ENCODE measurements at places on chromosomes 2 and 18.

DNA sequence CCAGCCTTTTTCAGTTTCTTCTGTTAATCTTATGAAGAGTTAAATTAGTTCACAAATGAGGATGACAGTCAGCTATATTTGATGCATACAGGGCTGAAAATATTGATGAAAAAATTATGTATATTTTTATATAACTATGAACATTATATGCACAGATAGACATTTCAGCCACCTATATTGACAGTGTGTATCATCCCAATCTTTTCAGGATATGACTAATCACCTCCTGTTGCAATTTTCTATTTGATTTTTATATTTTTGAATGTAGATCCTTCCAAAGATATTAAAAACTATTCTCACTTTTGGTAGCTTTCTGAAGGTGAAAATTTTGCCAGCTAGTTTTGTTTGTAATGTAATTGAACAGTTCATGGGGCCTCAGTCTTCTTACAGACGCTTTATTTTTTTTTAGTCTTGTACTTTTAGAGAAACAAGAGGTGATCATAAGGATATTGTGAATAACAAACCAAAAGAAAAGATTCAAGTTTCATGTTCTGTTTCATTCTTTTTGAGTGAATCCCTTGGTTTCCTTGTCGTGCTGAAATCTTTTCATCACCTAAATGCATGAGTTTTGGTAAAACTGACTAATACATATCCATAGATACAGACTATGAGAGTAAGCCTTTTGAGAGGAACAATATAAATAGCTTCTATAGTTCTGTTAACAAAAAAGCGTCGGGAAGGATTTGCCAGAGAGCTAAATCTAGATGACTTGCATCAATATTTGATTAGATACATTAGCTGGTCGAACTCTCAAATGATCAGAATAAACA lies 123.1 kb downstream of the ARHGAP15 start:
- no peak for DNase-seq

- no peak for DNase-seq
Observed at GRCh38 chr18:51011709-51012108, 18.3 kb upstream of the SMAD4 start.

DNA sequence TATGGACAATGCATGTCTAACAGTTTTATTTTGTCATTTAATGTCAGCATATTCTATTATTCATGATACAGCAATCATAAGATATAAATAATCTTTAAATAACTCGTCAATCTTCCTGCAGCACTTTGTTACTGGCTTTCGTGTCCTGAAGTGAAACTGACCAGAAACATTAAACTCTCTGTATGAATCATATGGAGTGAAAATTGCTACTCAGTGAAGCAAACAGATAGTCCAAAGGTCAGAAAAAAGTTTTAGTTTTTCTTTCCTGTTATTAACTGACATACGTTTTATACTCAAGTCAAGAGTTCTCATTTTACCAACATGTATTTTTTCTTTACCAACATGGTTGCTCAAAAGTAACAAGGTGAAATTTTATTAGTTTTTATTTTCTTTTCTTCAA lies 106.8 kb upstream of the GALNT5 start:
- DNase-seq = peak; percentile 6

DNA sequence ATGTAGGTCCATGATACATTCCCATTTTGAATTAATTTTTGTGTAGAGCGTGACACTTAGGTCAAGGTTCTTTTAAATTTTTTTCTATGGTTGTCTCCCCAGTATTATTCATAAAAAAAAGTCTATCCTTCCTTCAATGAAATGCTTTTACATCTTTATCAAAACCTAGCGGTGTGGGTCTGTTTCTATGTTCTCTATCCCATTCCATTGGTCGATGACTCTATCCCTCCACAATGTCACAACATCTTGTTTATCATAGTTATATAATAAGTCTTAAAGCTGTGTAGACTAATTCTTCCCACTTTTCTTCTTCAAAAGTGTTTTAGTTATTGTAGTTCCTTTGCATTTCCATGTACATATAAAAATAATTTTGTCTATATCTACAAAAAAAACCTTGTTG lies 47.2 kb upstream of the GPR17 start:
- peak; percentile 19 for DNase-seq

- peak; percentile 36 for DNase-seq
Observed at GRCh38 chr2:201444746-201445465, 6.4 kb downstream of the TRAK2 start.

DNA sequence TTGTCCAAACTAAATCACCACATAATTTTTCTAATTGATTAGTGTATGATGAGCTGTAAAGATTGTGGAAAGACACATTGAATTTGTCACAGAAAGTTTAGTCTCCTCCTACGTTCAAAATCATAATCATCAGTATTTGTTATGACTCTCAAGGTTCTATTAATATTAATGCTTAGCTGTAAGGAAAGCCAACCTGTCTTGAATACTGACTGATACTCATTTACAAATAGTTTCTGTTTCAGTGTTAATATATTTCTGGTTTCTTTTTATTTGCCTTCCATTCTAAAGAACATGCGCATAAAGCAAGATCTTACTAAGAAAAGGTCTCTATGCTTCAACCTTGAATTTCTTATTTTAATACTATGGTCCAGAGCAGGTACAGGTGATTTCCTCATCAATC lies 55.1 kb downstream of the CPS1 start:
- no peak for DNase-seq
